CD8-positive, alpha-beta memory T cell (primary cell): ENCODE measurements at places on chromosomes 13 and 19. TPM values are rescaled to one million over a fixed set of nuclear protein-coding genes. Genes with fewer than 3 reads are reported as not detected.

DNA sequence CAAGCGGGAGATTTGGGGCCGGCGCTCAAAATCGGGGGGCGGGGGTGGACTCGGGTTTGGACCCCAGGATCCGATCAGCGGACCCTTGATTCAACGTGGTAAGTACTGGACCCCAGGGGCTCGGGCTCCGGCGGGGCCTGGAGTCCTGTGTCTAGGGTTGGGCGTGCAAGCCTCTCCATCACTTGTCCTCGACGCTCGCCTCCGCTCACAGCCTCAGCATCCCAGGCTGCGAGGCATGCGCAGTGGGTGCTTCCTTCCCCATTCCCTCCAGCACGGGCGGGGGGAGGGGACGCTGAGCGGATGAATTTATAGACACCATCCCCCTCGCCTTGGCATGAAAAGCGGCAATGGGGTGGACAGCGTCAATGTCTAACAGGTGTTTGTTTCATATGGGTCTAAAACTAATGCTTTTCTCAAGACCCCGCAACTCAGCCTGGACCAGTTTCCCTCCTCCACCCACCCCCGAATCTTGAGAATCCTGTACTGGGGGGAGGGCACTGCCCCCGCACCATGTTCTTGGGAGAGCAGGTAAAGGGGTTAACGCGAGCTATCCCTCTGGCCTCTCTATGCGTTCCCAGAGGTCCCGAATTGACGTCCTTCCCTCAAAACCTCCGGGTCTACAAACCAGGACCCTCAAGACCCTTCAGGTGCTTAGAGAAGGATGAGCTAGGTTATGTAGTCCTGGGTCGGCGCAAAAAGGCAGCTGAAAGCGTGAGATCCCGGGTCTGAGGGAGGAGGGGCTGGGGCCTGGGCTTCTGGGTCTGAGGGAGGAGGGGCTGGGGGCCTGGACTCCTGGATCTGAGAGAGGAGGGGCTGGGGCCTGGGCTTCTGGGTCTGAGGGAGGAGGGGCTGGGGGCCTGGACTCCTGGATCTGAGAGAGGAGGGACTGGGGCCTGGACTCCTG, 579 bp downstream of the CPT1C start:
- no peak for DNase-seq
- no peak overlapping the region for H3K27ac ChIP-seq
- peaks cover 17% of the 10 kb centered on the region for H3K4me1 ChIP-seq
- H3K36me3 ChIP-seq, result no peaks in the 10 kb centered on the region

DNA sequence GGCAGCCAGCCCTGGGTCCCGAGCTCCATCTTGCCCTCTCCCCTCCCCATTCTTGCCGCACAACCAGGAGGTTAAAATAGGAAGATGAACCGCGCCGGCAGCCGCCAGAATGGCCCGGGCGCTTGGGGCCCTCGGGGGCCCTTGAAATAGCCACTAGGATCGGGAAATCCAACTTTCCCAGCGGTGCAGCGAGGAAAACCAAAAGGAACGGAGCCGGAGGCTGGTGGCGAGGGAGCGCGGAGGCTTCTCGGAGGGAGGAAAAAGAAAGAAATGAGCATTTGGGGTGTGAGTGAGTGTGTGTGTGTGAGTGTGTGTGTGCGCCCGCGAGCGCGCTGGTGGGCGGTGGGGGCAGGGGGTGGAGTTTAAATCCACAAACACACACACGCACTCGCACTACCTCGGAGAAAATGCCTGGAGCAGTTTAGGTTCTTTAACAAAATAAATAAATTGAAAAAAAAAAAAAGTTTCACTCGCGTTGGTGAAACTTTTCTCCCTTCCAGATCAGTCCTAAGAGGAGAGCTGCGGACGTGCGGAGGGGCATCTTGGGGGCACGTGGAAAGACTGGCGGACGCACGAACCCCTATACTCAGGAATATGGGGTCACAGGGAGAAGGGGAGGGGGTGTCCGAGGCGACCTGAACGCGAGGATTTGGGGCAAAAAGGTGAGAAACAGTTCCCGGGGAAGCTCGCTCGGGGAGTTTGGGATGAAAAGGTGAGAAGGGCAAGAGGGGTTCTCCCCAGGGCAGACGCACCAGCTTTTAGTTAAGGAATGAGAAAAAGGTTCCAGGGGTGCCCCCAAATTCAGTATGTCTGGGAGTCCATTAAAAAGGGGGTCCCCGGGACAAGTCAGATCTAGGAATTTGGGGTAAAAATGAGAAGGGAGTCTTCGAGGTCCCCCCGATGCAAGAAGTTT, 1.3 kb downstream of the RFX2 start:
- peaks cover 11% of the 10 kb centered on the region for H3K27me3 ChIP-seq
- peak overlapping the region; percentile 24 for H3K27ac ChIP-seq
- peak overlapping the region; percentile 71 for H3K4me3 ChIP-seq
- H3K36me3 ChIP-seq, result no peaks in the 10 kb centered on the region
- H3K4me1 ChIP-seq, result peaks cover 18% of the 10 kb centered on the region

GRCh38 chr19:12871681-12872080, 9.6 kb downstream of the DNASE2 start:
- DNase-seq, result no peak
- H3K27ac ChIP-seq, result no peak overlapping the region
- peaks cover 8% of the 10 kb centered on the region for H3K4me1 ChIP-seq
- peaks cover 4% of the 10 kb centered on the region for H3K36me3 ChIP-seq
- H3K4me3 ChIP-seq, result no peak overlapping the region
- H3K27me3 ChIP-seq, result no peaks in the 10 kb centered on the region

- H3K36me3 ChIP-seq, result no peaks in the 10 kb centered on the region
- H3K4me1 ChIP-seq, result peaks cover 3% of the 10 kb centered on the region
- H3K4me3 ChIP-seq, result no peak overlapping the region
- H3K27me3 ChIP-seq, result no peaks in the 10 kb centered on the region
Measured at GRCh38 chr19:6728346-6728745, 7.9 kb upstream of the C3 start.

GRCh38 chr19:31231237-31231636, 118.0 kb downstream of the TSHZ3 start:
- no peak overlapping the region for H3K4me3 ChIP-seq
- no peak overlapping the region for H3K27ac ChIP-seq
- no peaks in the 10 kb centered on the region for H3K27me3 ChIP-seq
- H3K36me3 ChIP-seq, result no peaks in the 10 kb centered on the region
- no peaks in the 10 kb centered on the region for H3K4me1 ChIP-seq

RASA3 gene
- 26.4 TPM for total RNA-seq
